ENCODE measurements at places on chromosomes 2 and 18.

GRCh38 chr2:86631846-86632485, 8.3 kb upstream of the RNF103 start:
- no peak for DNase-seq

- no peak for DNase-seq
Observed at GRCh38 chr2:19886261-19886660, 15.5 kb downstream of the TTC32 start.

GRCh38 chr2:122681626-122682025, 926.2 kb downstream of the TSN start:
- DNase-seq: no peak

- no peak for DNase-seq
Observed at GRCh38 chr2:165905854-165906253, 47.7 kb downstream of the TTC21B start.

DNA sequence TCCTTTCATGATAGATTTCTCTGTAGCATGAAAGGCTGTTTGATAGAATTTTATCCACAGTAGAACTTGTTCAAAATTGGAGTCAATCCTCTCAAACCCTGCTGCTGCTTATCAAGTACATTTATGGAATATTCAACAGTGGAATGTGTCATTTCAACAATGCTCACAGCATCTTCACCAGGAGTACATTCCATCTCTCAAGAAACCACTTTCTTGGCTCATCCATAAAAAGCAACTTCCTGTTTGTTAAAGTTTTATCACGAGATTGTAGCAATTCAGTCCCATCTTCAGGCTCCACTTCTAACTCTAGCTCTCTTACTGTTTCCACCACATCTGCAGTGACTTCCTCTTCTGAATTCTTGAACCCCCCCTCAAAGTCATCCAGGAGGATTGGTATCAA, 29.4 kb downstream of the PDCL3 start:
- DNase-seq: no peak

DNA sequence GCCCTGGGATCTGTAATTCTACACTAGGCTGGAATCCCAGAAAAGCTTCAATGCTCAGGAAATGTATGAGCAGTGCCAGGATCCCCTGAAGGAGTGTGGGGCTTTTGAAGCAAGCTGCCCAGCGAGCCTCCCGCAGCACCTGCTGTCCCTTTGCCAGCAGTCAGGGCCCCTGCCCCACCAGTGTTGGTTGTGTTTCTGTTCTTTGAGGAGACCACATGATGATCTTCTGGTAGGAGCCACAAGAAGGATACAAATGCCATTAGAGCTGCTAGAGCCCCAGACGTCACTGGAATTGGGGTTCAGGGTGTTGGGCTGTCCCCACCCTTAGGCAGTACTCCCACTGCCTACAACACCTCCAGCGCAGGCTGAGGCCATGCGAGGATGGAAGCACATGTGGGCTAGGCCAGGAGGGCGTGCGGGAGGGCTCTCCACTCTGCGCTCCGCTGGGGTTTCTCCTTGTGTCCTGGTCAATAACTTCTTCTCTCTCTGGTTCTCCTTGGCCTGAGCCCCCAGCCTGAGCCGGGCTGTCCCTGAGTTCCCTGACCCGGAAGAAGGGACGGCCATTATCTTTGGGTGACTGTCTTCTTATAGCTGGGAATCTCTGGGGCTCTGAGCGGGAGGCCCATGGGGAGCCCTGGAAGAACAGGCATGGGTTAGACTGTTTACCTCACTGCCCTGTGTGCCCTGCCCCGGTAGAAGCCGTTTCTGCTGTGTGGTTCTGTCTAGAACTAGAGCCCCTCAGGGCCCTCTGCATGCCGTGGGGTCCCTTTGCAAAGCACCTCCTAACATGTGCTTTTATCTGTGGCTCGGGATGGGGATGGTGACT, 73.9 kb downstream of the LRRFIP1 start:
- DNase-seq: no peak

- peak; percentile 34 for DNase-seq
Observed at GRCh38 chr2:30421604-30422443, 25.2 kb upstream of the LCLAT1 start.

DNA sequence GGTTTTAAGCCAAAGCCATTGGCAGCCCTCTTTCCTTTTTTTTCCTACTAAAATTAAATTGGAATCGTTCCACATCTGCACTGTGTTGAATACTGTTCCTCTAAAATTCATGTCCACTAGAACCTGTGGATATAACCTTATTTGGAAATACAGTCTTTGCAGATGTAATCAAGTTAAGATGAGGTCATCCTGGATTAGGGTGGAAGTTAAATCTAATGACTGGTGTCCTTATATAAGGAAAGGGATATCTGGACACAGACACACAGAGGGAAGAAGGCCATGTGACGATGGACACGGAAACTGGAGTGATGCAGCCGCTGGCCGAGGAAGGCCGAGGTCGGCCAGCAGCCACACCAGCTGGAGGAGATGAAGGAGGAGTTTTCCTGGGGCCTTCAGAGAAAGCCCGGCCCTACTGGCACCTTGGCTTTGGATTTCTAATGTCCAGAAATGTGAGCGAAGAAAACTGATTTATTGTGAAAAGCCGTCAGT, 49.4 kb downstream of the LONRF2 start:
- no peak for DNase-seq

DNA sequence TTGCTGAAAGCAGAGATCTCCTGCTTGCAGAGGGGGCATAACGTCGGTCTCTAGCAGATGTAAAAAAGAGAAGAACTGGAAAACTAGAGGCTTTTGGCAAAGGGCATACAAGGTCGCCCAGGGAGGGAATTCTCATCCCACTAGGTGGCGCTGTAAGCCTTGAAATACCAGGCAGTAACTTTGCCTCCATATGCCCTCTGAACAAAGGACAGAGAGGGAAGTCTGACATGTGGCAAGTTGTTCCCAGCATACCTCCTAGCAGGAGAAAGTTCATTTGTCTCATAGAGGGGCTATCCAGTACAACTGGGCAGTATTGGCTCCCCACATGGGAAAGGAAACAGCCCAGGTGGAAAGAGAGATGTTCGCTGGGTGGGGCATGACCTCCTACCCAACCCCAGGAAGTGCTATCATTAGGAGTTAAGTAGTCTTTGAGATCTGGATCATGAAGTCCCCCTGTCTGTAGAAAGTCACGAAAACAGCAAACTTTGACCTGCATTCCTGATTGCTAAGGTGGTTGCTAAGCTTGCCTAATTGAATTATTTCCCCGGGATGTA, 39.9 kb downstream of the STK17B start:
- DNase-seq: peak; percentile 67

DNA sequence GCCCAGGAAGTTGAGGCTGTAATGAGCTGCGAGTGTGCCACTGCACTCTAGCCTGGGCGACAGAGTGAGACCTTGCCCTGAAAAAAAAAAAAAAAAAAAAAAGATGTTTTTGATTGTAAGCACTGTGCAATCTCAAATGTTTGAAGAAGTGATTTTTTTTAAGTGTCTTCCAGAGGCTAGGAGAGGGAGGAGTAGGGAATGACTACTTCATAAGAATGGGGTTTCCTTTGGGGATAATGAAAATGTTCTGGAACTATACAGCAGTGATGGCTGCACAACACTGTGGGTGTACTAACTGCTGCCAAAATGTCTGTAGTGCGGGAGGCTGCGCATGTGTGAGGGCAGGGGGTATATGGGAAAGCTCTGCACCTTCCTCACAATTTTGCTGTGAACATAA, 83.7 kb downstream of the MCFD2 start:
- no peak for DNase-seq

- no peak for DNase-seq
Observed at GRCh38 chr2:27741673-27742072, 29.8 kb upstream of the MRPL33 start.

DNA sequence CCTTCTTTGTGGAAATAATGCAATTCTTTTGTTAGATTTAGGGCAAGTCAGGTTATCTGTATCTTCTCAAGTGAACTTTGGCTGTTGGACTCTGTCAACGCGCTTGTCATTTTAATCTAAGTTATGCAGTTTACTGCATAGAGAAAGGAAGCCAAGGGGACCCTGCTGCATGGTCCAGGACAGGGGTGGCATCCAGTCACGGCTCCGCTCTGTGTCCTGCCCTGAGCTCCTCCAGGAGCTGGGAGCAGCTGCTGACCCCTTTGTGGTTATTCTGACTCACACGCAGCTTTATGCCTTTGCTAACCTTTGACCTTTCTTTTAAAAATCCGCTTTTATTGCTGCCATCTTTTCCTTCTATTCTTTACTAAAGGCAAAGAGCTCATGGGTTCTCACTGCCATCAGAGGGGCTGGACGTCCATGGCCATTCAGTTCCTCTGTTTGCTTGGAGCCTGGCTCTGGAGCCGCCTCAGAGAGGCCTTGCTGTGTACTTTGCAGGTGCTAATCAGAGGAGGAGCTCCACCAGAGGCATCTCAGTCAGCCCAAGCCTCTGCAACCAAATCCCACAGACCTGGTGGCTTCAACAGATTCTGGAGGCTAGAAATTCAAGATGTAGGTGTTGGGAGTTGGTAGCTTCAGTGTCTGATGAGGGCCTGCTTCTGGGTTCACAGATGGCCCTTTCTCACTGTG, 39.3 kb downstream of the SNTG2 start:
- no peak for DNase-seq

- DNase-seq: no peak
Observed at GRCh38 chr2:181189951-181190350, 209.5 kb downstream of the UBE2E3 start.

DNA sequence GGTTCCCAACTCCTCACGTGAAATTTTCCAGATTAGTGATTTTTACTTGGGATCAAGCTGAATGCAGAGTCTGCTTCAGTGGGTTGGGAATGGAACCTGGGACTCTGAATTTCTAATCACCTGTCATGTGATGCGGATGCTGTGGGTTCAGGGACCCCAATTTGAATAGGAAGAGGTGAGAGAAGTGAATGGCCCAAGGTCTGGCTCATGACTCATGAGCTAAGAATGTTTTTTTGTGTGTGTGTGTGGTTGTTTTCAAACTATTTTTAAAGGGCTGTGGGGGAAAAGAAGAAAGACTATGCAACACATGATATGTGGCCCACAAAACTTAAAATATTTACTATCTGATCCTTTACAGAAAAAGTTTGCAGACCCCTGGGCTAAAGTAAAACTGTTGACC, 108.5 kb upstream of the CYRIA start:
- no peak for DNase-seq

DNA sequence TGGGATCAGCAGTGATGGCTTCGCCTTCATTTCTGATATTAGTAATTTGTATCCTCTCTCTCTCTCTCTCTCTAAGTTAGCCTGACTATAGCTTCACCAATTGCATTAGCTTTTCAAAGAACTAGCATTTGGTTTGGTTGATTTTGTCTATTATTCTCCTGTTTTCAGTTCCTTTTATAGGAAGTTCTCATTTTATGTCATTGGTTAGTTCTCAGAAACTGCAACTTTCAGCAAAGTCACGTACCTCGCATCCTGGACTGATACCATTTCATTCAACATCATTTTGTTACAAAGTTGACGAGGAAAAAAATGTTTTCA, 450.8 kb downstream of the EIPR1 start:
- no peak for DNase-seq

- peak; percentile 81 for DNase-seq
Observed at GRCh38 chr2:241315879-241316631, at the start of gene SEPTIN2. TSS of gene SEPTIN2 (plus strand) at chr2:241315925. CDS start at chr2:241324233, 8,308 bp downstream.

GRCh38 chr2:104872866-104873688, 19.2 kb downstream of the POU3F3 start:
- DNase-seq: no peak

- no peak for DNase-seq
Observed at GRCh38 chr2:205343103-205343502, 339.2 kb upstream of the NRP2 start.

DNA sequence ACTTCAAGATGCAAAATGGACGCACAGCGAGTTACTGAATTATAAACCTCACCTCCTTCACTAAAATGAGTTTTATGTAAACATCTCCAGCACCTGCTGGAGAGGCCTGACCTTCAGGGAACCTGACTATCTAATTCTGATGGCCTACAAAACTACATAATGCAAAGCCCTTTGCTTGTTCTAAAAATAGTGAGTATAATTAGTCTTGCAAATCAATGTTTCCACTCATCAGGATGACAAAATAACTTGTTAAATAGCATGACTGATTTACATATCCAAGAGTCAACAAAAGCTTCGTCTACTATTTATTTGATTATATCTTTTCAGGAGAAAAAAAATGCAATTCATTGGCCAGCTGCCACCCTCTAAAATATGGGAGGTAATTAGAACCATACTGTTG, 326.3 kb upstream of the MC4R start:
- DNase-seq: no peak

DNA sequence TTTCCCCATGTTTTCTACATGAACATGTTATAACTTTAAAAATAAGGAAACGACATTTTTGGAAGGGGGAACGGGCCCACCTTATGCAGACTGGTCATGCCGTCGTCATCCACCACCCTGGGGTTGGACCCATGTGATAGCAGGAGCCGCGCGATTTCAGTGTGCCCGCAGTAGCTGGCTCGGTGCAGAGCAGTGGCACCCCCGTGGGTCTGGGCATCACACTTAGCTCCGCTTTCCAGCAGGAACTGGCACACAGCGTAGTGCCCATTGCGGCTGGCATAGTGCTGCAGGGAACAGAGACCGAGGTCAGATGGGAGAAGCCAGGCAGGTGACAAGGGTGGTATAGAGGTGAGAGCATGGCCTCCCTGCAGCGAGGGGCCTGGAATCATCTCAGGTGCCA, 4.5 kb downstream of the ANKRD39 start:
- peak; percentile 26 for DNase-seq

- DNase-seq: no peak
Observed at GRCh38 chr2:84424152-84424551, 34.9 kb downstream of the SUCLG1 start.

GRCh38 chr18:63899206-63899605, 8.6 kb upstream of the SERPINB10 start:
- no peak for DNase-seq

DNA sequence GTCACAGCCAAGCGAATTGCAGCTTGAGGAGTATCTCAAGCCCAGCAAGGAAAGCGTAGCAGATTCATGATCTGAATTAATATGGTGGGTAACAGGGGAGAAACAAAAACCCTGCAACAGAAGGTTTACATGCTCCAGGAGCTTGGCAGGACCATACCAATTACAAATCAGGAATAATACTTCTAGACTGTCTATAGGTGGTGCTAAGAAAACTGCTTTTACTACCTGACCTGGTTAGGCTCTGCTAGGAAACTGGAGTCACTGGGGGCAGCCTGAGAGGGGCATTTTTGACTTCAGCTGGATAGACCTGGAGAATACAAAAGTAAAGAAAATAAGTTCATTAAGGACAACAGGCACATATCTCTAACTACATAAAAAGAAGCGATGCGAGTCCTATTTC, 24.6 kb upstream of the SPOPL start:
- no peak for DNase-seq

- no peak for DNase-seq
Observed at GRCh38 chr18:33804258-33804657, 226.2 kb downstream of the ASXL3 start.

DNA sequence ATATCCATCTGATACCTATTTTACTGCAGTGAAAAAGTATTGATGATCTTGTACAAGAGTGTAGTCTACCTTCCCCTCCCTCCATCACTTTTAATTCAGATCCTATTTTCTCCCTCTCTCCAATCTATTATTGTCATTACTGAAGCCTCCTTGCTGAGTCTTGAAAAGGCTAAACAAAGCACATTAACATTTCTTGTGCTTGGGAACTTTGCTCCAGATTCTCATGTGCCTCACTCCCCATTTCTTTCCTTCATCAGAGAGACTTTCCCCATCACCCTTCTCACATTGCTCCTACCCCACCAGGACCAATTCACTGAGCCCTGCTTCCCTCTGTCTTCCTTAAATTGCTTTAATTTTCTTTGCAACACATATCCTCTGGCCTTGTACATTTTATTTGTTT, 736.2 kb upstream of the GCFC2 start:
- DNase-seq: no peak

Measured in activated CD4-positive, CD25-positive, alpha-beta regulatory T cell treated with anti-CD3 and anti-CD28 coated beads, Interleukin-2, amount 50 U/mL, for 72 hours (primary cell).